Regular cardiac myocyte (primary cell): ENCODE measurements at places on chromosomes 7 and 10. TPM values are rescaled to one million over a fixed set of nuclear protein-coding genes. Genes with fewer than 3 reads are reported as not detected.

The RAPGEF5 gene
- 11.7 and 267 TPM in 2 replicates for total RNA-seq

The TAS2R41 gene
- total RNA-seq: not detected in 2 replicates

The NYAP1 gene
- 0.19 and 0.85 TPM in 2 replicates for total RNA-seq

The CYP3A5 gene
- under 0.01 TPM in 1 of 2 replicates, not detected in the other for total RNA-seq
